NCI-H1694 (cell line): ENCODE measurements at places on chromosomes 11 and 22.

GRCh38 chr11:63871962-63872799 is 33.3 kb downstream of the MARK2 start:
- peak; percentile 49 for DNase-seq

- DNase-seq: no peak
These were observed 1.5 kb downstream of the OR51B4 start for GRCh38 chr11:5300251-5300650.

DNA sequence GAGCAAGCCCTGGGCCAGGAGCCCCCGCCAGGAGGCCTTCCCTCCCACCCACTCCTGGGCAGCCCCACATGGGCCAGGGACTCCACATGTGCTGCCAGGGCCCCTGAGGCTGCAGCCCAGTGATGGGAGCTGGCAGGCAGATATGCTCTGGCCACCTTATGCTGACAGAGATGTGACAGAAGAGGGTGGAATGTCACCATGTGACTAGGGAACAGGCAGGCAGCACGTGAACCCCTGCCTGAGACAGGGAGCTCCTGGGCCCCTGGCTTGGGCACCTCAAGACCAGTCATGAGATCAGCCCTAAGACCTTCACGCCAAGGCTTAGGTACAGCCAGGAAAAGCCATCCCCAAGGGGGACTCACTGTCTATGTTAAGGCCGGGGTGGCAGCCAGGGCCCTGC is 9.1 kb downstream of the PRODH start:
- DNase-seq: no peak

- DNase-seq: no peak
These were observed 41.8 kb upstream of the AMPD3 start for GRCh38 chr11:10413268-10413667.

- DNase-seq: peak; percentile 58
These were observed at the start of gene RTN4RL2 for GRCh38 chr11:57460022-57460757. Gene RTN4RL2, plus strand, starts transcription at chr11:57460528. Its CDS starts 338 bp downstream, at chr11:57460866.

GRCh38 chr11:114135737-114136151 is 76.2 kb downstream of the ZBTB16 start:
- no peak for DNase-seq

DNA sequence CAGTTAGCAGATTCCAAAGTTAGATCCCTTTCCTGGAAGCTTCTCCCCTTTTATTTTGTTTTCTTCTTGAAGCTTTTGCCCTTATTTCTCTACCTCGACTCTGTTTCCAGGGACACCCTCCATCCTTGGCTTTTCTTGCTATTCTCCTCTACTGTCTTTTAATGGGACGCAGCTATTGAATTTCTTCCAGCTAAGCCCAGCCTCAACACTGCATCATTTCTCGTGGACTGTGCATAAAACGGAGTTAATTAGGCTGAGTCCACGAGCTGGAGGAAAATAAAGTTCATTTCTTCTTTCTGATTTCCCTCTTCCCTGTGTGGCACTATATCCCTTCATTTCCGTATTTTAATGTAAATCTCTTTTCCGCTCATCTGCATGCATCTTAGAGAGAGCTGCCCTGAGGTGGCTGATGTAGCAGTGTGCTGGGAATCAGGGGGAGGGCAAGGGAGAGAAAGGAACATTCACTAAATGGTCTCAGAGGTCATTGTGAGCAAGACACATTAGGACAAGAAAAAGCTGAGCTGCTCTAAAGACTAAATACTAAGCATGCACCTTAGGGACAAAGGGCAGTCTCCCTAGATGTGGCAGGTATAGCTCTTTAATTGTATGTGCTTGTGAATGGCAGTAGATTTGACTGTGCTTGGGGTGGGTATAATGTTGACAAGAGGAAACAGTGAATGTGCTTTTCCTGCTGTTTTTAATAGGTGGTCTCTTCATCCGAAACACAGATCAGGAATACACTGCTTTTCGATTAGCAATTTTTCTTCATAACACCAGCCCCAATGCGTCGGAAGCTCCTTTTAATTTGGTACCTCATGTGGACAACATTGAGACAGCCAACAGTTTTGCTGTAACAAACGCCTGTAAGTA is 1.9 kb downstream of the GRIA4 start:
- no peak for DNase-seq

DNA sequence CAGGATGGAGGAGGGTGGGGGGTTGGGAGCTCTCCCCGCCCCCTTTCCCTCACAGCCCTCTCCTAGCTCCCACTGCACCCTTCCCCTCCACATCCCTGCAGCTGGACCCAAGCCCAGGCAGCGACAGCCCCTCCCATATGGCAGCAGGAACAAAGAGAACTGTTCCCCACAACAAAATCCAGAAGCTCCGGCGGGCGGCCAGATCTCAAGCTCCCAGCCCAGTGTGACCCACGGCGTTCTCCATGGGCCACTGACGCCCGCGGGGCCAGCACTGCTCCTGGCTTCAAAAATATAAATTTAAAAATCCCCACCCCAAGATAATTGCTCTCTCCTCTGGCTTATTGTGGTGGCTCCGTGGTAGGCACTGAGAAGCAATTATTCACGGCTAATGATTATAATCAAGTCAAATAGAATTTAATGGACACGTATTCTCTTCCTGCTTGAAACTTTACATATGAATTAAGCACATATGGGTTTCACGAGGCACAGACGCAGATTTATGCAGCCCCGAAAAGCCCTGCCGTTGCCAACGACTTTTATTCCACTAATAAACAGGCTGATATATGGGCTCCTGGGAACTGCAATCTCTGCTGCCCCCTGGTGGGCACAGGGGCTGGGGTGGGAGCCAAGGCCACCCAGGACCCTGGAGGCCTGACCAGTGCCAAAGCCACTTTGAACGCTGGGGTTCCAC is 17.5 kb downstream of the MACROD1 start:
- peak; percentile 86 for DNase-seq

DNA sequence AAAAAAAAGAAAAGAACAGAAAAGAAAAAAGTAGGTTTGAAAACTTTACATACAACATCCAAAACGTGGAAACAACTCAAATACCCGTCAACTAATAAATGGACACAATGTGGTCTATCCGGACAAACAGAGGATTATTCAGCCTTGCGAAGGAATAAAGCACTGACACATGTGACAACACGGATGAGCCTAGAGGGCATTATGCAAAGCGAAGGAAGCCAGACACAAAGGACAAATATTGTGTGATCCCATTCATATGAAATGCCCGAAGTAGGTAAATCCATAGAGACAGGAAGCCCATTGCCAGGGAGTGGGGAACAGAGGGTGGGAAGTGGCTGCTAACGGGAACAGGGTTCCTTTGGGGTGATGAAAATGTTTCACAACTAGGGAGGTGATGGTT is 11.8 kb downstream of the RFPL1 start:
- DNase-seq: no peak

GRCh38 chr11:134481135-134481534 is 69.1 kb upstream of the B3GAT1 start:
- no peak for DNase-seq

GRCh38 chr22:27966168-27967064 is 47.4 kb upstream of the PITPNB start:
- peak; percentile 7 for DNase-seq

GRCh38 chr11:45391168-45391850 is 105.2 kb upstream of the SYT13 start:
- DNase-seq: no peak

GRCh38 chr11:47848700-47849155 is 578 bp upstream of the NUP160 start:
- no peak for DNase-seq

DNA sequence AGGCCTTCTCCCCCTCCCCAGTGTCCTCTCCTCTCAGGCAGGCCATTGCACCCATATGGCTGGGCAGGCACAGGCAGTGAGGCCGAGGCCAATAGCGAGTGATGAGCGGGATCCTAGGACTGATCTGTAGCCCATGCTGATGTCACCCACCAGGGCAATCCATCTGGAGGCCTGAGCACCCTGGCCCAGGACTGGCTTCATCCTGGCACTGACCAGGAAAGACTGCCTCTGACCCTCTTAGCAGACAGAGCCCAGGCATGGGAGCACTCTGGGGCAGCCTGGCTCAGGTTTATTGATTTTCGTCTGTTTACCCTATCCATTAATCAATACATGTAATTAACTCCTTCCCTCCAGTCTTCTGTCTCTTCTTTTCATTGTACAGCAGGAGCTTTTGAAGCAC is 5.1 kb upstream of the TIRAP start:
- DNase-seq: no peak

- peak; percentile 74 for DNase-seq
These were observed 865.3 kb downstream of the TBC1D22A start for GRCh38 chr22:47627556-47628253.

DNA sequence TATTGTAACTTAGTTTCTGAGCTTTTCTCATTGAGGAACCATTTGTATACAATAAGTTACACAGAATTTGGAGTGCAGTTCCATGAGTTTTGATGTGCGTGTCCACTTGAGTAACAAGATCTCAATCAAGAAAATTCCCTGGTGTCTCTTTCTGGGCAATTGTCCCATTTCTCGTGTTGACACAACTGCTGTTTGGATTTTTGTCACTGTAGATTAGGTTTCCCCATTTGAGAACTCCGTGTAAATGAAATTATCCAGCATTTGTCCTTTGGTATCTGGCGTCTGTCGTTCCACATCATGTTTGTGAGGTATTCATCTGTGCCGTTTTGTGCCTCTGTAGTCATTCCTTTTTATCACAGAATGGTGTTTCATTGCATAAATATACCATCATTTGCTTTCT is 547.0 kb downstream of the TBC1D22A start:
- no peak for DNase-seq

GRCh38 chr11:1224111-1224490 is 1.2 kb downstream of the MUC5B start:
- no peak for DNase-seq

- no peak for DNase-seq
These were observed 3.8 kb downstream of the GAS2L1 start for GRCh38 chr22:29310065-29310862.

- DNase-seq: no peak
These were observed 19.6 kb downstream of the TUB start for GRCh38 chr11:8100605-8101004.

DNA sequence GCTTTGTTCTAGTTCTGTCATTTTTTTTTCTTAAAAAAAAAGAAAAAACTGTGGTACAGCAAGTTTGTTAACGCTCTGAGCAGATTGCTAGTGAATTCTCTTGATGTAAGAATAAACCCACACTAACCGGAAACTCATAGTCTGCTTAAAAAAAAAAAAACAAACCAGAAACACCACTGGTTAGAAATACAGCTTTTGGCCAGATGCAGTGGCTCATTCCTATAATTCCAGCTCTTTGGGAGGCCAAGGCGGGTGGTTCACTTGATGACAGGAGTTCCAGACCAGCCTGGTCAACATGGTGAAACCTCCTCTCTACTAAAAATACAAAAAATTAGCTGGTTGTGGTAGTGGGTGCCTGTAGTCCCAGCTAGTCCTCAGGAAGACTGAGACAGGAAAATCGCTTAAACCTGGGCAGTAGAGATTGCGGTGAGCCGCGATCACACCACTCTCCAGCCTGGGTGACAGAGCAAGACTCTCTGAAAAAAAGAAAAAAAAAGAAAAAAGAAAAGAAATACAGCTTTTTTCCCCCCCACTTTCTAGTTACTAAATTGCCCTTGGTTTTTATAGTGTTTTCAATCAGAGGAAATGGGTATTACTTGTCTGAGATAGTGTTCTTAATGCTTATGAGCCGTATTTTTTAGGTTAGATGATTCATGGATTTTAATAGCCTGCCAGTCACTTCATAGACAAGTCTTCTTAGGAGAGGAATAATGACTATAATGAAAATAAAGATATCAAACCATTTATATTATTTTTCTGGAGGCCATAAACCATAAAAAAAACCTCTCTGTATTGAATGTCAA is 222.8 kb downstream of the DDX10 start:
- DNase-seq: no peak

DNA sequence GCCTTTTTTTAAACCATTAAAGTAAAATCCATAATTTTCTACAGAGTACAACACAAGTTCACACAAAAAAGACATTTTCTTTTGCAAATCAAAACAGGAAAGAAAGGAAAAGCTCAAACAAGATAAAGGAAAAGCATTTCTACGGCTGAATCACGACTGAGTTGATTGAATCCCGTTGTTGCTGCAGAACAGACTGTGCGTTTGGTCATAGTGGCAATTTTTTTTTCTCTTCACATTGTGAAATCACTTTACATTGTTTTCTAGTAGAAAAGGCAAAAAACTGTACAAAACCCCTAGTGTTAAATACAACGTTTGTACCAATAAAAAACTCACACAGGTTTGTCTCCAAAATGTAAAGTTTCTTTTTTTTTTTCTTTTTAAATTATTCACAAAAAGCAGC is 17.3 kb upstream of the RAPSN start:
- DNase-seq: no peak

DNA sequence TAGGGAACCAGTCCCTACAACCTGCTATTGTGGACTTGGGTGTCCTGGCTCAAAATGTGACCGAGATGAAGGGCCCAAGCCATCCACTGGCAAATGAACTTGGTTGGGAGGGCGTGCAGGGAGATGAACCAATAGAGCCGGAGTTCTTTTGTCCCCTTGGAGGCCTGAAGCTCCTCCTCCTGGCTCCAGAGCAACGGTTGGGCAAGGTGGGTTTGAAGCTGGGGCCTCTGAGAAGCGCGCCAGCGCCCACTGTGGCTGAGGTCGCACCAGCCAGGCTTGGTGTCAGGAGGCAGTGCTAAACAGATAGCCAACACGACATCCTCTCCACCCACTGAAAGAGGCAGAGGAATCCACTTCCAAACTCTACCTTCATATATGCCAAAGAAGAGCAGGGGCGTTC is 36.0 kb upstream of the PACSIN2 start:
- no peak for DNase-seq

GRCh38 chr11:68749229-68750123 is 1.8 kb downstream of the TESMIN start:
- DNase-seq: no peak

DNA sequence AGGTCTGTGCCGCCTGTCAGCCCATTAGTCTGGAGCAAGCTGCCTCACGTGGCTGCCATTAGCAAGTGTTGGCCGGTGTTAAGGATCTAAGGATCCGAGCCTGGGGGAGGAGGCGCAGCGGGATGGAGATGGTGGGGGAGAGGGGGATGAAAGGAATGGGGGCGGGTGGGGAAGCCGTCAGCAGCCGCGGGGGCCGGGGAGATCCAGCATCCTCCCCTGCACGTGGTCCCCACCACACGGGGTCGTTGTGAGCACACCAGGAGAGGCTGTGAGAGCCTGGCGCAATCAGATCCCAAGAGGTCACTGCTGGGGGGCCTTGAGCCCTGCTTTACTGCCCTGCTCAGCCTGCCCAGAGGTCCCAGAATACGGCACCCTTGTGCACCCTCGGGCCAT is 7.3 kb downstream of the CABP7 start:
- no peak for DNase-seq

DNA sequence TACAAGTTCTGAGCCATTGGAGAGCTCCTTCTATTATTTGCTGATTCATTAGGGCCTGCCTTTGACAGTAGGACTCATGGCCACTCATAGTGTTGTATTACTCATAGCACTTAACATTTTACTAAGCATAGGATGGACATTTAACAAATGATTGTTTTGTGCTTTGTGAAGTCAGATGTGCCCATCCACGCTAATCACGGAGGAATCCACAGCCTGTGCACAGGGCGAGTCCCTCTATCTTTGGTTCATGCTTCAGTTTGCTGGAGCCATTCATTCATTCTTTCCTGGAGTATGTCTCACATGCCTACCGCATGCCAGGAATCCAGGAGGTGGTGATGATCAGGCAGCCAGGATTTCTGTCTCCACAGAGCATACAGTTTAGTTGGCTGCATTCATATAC is 254.1 kb downstream of the NTM start:
- DNase-seq: no peak
